H54 (cell line): ENCODE measurements at places on chromosomes 16 and 17.

GRCh38 chr16:82584553-82585152 is 42.1 kb upstream of the CDH13 start:
- no peak for DNase-seq

DNA sequence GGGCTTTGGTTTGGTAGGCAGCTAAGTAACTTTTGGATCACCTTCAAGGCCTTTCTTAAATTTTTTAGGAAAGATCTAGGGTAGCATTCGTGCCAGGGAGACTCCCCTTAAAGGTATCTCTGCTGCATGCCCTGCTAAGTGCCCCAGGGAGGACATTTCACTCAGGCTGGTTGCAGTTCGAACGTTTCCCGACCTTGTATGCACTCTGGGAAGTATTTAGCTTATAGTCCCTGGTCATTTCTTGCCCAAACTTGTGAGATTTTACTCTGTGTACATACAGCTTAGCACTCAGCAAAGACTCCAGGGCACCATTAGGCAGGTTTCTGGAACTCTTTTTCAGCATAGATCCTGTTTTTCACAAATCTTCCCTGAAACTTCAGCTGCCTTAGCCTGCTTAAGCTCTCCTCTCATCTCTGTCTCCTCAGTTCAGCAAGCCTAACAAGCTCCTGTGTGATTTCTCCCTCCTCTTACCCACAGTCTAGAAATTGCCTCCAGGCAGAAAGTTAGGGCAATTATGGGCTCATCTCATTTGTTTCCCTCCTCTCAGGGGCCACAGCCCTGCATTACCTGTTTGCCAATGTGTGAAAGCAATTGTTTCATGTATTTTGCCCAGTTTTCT is 84.6 kb downstream of the MRTFB start:
- no peak for DNase-seq

DNA sequence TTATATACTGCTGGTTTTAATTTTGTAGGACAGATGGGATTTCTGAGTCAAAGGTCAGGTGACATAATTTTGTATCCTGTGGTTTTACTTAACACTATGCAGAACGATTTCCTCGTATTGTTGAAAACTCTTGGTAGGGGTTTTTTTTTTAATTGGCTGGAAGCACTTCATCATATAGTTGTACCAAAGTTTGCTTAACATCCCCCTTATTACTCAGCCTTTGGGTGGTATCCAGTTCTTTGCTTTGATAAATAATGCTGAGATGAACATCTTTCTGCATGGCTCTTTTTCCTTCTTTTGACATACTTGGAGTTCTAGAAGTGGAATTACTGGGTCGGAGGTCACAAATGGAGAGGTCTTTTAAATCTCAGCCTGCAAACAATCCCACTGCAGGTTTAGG is 419.1 kb downstream of the MAF start:
- no peak for DNase-seq

DNA sequence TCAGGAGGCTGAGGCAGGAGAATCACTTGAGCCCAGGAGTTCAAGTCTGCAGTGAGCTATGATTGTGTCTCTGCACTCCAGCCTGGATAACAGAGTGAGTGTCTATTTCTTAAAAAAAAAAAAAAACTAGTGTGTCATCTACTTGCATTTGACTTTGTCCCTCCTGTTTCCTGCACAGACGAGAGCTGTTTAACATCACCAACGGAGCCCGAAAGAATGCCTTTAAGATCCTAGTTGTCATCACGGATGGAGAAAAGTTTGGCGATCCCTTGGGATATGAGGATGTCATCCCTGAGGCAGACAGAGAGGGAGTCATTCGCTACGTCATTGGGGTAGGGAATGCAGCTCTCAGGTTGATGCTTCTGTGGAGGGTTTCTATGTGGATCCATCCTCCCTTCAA is 13.4 kb downstream of the ITGAM start:
- no peak for DNase-seq

GRCh38 chr17:69117855-69118784 is 23.6 kb downstream of the ABCA6 start:
- no peak for DNase-seq

- no peak for DNase-seq
These were observed 202.1 kb upstream of the PSMD7 start for GRCh38 chr16:74094514-74094913.

GRCh38 chr17:12634789-12635414 is 30.8 kb upstream of the MYOCD start:
- DNase-seq: no peak

DNA sequence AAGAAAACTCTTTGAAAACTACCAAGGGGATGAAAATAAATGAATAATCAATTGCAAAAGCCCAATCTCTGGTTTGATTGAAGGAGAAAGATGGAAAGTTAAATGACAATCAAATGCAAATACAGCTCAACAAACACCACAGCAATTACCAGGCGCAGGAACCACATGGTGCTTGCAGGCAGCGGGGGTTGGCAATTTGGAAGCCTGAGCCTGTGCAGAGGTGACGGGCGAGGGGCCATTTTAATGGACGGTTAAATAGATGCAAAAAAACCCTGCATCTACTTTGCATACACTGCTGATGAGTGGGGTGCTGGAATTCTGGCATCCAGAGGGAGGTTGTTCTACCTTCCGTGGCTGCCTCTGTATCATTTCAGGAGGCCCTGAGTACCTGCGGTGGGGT is 4.8 kb upstream of the SEZ6 start:
- no peak for DNase-seq

- peak; percentile 3 for DNase-seq
These were observed 147.0 kb downstream of the HS3ST4 start for GRCh38 chr16:25838724-25839186.

- peak; percentile 30 for DNase-seq
These were observed 76.5 kb upstream of the NUDT7 start for GRCh38 chr16:77645764-77646163.

DNA sequence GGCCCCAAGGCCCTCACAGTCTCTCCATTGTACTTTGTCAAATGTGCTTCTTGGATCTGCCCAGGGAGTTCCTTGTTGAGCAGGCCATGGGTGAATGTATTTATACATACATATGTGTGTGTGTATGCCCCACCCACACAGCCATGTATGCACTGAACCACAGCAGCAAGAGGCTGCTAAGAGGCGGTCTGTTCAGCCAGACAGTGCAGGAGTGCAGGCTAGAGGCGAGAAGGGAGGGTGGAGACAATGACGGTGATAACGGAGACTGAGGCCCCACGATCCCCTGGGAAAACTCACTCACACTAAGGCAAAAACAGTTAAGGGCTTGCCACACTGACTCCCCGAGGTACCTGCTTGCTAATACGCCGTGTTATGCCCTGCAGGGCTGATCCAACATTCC is 151.0 kb upstream of the CDC42EP4 start:
- no peak for DNase-seq

DNA sequence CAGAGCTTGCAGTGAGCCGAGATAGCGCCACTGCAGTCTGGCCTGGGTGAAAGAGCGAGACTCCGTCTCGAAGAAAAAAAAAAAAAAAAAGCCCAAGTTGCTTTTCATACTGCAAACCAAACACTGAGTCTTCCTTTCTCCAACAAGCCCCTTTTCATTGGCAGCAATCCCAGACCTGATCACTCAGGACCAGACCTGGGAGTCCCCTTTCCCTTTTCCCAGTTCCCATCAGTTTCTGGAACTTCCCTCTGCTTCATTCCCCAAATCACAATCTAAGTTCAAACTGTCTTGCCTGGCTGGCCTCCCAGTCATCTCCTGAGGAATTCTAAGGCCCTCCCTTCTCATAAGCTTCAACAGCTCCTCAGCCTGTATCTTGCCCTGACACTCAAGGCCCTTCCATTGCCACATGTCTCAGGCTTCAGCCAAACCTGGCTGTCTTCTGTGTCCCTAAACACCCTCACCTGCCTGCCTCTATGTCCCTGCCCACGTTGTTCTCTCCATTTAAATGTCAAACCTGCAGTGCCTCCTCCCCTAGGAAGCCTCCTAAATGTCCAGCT is 11.8 kb upstream of the PHF12 start:
- no peak for DNase-seq

GRCh38 chr17:28537219-28537610 is 15.2 kb downstream of the UNC119 start:
- no peak for DNase-seq
